Myocyte (in vitro differentiated cells): ENCODE measurements at places on chromosomes 12 and 14. TPM values are rescaled to one million over a fixed set of nuclear protein-coding genes. Genes with fewer than 3 reads are reported as not detected.

DNA sequence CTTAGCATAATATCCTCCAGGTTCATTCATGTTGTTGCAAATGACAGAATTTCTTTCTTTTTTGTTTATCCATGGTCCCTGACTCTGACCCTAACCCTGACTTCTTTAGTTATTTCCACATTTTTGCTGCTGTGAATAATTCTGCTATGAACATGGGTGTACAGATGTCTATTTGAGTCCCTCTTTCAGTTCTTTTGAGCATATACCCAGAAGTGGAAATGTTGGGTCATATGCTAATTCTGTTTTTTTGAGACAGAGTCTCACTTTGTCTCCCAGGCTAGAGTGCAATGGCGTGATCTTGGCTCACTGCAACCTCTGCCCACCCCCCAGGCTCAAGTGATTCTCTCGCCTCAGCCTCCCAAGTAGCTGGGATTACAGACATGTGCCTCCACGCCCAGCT lies 33.1 kb downstream of the KNTC1 start:
- DNase-seq = no peak

CYP46A1 gene
- 2.2 and 2.8 TPM in 2 replicates for total RNA-seq

- no peak for DNase-seq
Observed at GRCh38 chr12:85765453-85765869, 70.7 kb downstream of the RASSF9 start.

DNA sequence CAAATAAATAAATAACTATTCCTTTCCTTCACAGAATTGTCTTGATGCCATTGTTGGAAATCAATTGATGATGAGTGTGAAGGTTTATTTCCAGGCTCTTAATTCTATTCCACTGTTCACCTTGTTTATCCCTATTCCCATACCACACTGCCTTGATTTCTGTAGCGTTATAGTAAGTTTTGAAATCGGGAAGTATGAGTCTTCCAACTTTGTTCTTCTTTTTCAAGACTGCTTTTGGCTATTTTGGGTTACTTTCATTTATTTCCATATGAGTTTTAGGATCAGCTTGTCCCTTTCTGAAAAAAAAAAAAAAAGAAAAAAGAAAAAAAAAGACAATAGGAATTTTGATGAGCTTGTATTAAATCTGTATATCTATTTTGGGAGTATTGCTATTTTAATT lies 9.3 kb upstream of the CDK2AP1 start:
- DNase-seq = no peak

KRT2 gene
- not detected in 2 replicates for total RNA-seq

- no peak for DNase-seq
Observed at GRCh38 chr12:97490141-97490540, 27.5 kb downstream of the RMST start.

DNA sequence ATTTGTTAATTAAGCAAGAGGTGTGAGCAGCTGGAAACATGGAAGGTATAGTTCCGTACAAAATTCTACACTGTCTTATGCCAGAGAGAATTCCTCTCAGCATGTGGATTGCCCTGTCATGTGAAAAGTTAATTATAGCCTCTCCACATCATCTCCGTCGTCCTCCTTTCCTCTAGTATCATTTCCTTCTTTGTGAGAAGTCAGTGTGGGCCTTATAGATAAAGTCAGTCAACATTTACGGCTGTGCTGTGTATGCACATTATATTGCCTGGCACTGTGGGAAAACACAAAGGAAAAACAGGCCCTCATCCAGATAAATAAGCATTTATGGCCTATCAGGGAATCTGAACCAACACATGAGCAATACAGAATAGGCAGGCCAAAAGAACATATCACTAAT lies 236.6 kb downstream of the SEC23A start:
- DNase-seq = no peak

GRCh38 chr14:103127861-103128598 lies 4.8 kb downstream of the TNFAIP2 start:
- DNase-seq = no peak

DNA sequence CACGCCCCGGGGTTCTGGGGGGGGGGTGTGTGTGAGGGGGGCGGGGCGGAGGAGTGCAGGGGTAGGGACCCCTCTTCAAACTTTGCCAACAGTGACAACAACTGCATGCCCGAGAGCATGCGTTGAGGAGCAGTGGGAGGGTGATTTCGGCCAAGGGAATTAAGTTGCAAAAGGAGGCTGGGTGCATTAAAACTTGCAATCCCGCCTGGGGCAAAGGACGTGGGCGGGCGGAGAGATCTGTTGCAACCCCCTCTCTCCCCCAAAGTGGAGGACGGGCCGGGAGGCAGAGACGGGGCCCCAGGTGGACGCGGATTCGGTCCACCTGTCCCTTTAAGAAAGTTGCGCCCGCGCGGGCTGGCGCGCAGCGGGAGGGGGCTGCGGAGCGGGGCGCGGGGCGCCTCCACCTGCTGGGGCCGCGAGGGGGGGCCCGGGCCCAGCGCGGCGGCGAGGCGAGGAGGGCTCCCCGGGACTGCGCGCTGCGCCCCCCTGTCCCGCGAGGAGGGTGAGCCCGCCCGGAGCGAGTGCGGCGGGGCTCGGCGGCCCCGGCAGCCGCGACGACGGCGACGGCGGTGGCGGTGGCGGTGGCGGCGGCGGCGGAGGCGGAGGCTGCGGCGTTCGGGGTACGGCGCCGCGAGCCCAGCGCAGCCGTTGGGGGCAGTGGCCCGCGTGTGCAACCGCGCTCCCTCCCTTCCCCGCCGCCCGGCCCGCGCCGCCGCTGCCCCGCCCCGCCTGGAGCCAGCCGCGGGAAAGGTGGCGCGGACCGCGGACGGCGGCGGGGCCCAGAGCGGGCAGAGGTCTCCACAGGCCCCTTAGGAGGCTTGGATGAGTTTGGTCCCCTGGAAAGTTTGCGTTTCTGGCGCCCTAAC lies 530 bp upstream of the FOXN4 start:
- DNase-seq = no peak

DNA sequence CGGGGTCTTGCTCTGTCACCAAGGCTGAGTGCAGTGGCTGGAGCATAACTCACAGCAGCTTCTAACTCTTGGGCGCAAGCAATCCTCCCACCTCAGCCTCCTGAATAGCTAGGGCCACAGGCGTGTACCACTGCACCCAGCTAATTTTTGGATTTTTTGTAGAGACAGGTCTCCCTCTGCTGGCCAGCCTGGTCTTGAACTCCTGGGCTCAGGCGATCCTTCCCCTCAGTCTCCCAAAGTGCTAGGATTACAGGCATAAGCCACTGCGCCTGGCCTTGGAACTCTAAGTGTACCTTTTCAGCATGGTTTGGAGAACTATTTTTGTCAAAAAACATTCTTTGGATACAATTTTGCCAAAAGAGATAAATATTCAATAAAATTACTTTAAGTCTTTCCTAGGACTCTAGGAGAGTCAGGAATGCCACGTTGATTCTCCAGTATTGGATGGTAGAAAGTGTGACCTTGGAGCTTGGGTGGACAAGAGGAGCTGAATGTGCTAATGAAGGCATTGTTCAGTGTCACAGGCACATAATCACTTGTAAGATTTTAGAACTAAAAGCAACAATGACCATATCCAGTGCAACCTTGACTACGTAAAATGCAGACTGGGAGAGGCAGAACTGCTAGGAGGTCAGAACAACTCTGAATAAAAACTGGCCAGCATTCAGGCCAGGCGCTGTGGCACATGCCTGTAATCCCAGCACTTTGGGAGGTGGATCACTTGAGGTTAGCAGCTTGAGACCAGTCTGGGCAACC lies 2.8 kb downstream of the SRSF9 start:
- DNase-seq = peak; percentile 50

ART4 gene
- total RNA-seq = not detected in 2 replicates

DNA sequence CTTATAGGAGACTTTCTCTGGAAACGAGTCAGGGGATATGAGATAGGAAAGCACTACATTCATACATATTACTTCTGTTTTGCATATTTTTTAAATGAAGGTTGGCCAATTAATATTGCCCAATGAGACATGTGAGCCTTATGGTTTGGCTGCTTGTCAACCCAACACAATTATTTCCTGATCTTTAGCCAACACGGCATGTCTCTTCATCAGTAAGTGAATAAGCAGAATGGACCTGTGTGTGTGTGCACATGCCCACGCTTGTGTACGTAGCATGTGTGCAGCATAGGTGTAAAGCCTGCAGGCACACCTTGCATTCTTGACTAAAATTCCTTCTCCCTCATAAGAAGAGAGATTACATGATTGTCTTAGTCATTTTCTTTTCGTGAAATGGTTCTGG lies 88.3 kb downstream of the STON2 start:
- DNase-seq = no peak

TMCC3 gene
- total RNA-seq = 6.0 and 10.5 TPM in 2 replicates

GNG2 gene
- total RNA-seq = 14.6 and 16.6 TPM in 2 replicates

DNA sequence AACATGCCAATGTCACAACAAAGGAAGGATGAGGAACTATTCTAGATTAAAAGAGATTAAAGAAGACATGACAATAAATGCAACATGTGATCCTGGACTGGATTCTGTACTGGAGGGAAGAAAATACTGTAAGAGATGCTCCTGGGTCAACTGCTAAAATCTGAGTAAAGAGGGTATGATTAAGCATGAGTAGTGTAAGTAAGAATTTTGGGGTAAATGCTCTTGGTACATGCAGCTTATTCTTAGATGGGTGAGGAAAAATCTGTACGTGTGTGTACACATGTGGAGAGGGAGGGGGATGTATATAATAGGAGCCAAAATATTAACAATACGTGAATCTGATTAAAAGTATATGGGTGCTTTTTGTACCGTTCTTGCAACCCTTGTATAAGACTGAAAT lies 66.0 kb downstream of the CDC42BPB start:
- no peak for DNase-seq

GRCh38 chr12:52634266-52635056 lies 16.1 kb upstream of the KRT73 start:
- peak; percentile 40 for DNase-seq

WNT5B gene
- total RNA-seq = 17.6 and 19.1 TPM in 2 replicates

HOXC11 gene
- total RNA-seq = 2.2 TPM in 2 replicates

DNA sequence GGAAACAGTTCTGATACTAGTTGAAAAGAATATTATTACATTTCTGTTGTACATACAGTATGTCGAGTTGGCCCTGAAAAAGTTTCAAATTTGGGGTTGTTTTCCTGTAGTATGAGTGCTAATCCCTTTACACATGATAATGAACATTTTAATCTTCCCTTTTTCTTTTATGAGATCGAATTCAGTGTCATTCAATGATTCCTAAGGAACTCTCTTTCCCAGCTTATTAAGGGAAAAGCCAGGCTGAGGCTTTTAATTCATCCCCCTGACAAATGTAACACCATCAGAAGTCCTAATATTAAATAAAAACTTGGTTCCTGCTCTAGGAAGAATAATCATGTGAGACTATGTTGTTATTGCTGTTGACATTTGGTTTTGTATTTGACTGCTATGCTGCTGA lies 42.9 kb upstream of the USP44 start:
- no peak for DNase-seq

SLC5A8 gene
- not detected in 2 replicates for total RNA-seq

TMPRSS12 gene
- total RNA-seq = not detected in 2 replicates

GRCh38 chr14:89959853-89960445 lies 4.2 kb downstream of the TDP1 start:
- DNase-seq = no peak

CCDC60 gene
- not detected in 2 replicates for total RNA-seq

DNA sequence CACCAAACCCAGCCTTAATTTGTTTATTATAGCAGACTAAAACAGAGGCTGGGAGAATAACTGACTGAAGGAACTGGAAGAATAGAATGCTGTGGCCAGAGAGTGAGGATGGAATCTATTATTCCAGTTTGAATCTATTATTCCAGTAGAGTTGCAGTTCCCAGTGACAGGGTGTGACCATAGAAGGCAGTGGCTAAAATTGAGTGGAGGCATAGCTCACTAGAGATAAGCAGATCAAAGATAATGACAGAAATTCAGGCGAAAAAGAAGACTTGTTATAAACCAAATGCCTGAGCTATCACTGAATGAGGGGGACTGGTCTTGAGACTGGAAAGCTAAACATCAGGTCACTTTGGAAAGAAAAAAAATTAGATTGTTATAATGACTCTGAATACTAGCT lies 26.0 kb upstream of the SNX6 start:
- no peak for DNase-seq

- peak; percentile 66 for DNase-seq
Observed at GRCh38 chr14:73211251-73212040, 25.9 kb upstream of the PAPLN start.

- DNase-seq = no peak
Observed at GRCh38 chr14:50985859-50986331, 41.6 kb upstream of the PYGL start.

TESPA1 gene
- not detected in 2 replicates for total RNA-seq

DNA sequence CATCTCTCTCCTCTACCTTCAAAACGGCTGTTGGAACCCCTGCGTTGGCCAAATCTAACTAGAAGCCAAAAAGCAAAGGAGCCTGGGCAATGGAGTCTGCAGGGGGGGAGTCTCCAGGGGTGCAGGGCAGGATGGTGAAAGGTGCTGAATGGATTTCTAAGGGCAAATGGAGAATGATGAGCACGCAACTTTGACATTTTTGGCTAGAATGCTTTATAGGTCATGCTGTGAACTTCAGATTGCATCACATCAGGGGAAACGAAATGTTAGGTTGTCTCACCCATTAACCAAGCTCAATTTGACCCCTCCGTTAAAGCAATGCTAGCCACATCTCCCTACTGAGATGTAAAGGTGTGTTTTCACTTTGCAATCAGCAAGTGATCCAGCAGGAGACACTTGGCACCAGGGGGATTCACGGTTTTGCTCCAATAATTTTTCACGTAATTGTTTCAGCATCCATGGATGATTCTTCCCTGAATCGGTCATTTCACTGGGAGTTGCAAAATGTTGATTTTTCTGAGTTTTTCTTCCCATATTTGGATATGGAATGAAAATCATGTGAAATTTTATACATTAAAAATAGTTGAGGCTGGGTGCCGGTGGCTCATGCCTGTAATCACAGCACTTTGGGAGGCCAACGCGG lies 78.0 kb upstream of the MDM1 start:
- no peak for DNase-seq

GRCh38 chr12:107760809-107761501 lies at the start of gene PRDM4:
Gene PRDM4, minus strand, starts transcription at chr12:107761137. Its CDS starts 622 bp downstream, at chr12:107760515.
- DNase-seq = peak; percentile 96

DNA sequence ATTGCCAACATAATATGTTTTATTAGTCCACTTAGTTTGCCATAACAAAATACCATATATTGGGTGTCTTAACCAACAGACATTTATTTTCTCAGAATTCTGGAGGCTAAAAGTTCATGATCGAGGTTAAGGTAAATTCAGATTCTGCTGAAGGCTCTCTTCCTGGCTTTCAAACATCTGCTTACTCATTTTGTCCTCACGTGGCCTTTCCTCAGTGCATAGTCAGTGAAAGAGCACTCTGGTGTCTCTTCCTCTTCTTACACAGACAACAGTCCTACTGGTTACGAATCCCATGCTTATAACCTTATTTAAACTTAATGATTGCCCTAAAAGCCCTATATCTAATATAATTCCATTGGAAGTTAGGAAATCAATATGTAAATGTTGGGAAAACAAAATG lies 479.7 kb downstream of the FSCB start:
- DNase-seq = no peak

GRCh38 chr12:125824276-125824675 lies 759.0 kb downstream of the AACS start:
- no peak for DNase-seq

GRCh38 chr14:69137416-69137815 lies 15.5 kb downstream of the DCAF5 start:
- DNase-seq = no peak
